Activated CD4-positive, alpha-beta T cell treated with anti-CD3 and anti-CD28 coated beads, Interleukin-2, amount 10 ng/mL, durations not matched to agents 24 days and 14 days (primary cell): ENCODE measurements at places on chromosomes 4 and X. TPM values are rescaled to one million over a fixed set of nuclear protein-coding genes. Genes with fewer than 3 reads are reported as not detected.

- H3K4me3 ChIP-seq = no peak overlapping the region
- DNase-seq = no peak
- peaks cover 6% of the 10 kb centered on the region for H3K27me3 ChIP-seq
- no peak overlapping the region for H3K27ac ChIP-seq
- no peaks in the 10 kb centered on the region for H3K36me3 ChIP-seq
These were observed 160.8 kb downstream of the MGST2 start for GRCh38 chr4:139826426-139826825.

Gene CXCL9
- 0.14 TPM in 1 of 2 replicates, not detected in the other for total RNA-seq

GRCh38 chrX:24672701-24673190 is 21.0 kb upstream of the POLA1 start:
- H3K4me1 ChIP-seq = no peaks in the 10 kb centered on the region
- no peaks in the 10 kb centered on the region for H3K36me3 ChIP-seq
- no peak overlapping the region for H3K27ac ChIP-seq
- H3K27me3 ChIP-seq = no peaks in the 10 kb centered on the region

Gene RIBC1
- 0.44 and 0.54 TPM in 2 replicates for total RNA-seq

- no peaks in the 10 kb centered on the region for H3K27me3 ChIP-seq
- H3K4me1 ChIP-seq = no peaks in the 10 kb centered on the region
- H3K27ac ChIP-seq = no peak overlapping the region
These were observed 3.5 kb downstream of the MXD4 start for GRCh38 chr4:2258091-2259035.

- H3K27me3 ChIP-seq = no peaks in the 10 kb centered on the region
- H3K4me1 ChIP-seq = no peaks in the 10 kb centered on the region
- no peaks in the 10 kb centered on the region for H3K36me3 ChIP-seq
- no peak for DNase-seq
- no peak overlapping the region for H3K27ac ChIP-seq
These were observed 78.7 kb downstream of the PRKG2 start for GRCh38 chr4:81136161-81136905.

- DNase-seq = no peak
- H3K27ac ChIP-seq = no peak overlapping the region
- no peak overlapping the region for H3K4me3 ChIP-seq
These were observed 34.0 kb upstream of the BRS3 start for GRCh38 chrX:136453771-136454170.

DNA sequence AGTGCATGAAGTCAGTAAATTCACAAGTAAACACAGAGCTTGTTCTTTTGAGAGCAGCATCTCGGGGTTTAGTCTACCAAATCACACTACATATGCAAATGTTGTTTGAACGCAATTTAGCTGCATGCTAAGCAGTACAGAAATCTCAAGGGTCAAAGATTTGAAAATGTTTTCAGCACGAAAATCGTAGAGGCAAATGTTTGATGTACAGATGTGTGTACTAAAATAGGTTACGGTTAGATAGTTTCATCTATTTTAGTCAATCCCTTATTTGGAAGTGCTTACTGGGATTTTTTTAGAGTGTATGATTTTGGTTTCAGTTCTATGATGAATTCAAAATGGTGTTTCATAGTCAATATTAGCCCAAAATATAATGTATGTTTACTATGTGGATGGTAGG is 1928.2 kb upstream of the TENM3 start:
- H3K27me3 ChIP-seq = no peaks in the 10 kb centered on the region
- no peaks in the 10 kb centered on the region for H3K36me3 ChIP-seq
- H3K4me3 ChIP-seq = no peak overlapping the region

DNA sequence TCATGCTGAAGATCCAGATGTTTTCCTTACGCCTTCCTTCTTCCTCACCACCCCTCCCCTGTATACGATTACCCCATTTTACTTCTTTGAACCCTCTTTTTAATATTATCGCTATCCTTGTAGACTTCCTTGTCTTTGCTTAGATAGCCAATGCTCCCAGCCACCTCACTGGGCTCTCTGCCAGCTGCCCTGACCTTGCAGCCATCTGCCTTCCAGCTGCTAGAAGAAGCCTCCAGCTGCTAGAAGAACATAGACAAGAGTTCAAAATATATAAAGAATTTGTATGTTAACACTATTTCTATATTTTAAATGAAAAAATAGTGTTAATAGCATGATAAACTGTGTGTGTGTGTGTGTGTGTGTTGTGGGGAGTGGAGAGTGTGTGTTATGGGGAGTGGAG is 374.7 kb downstream of the ANKRD50 start:
- no peaks in the 10 kb centered on the region for H3K4me1 ChIP-seq
- H3K36me3 ChIP-seq = no peaks in the 10 kb centered on the region
- no peak overlapping the region for H3K27ac ChIP-seq
- DNase-seq = no peak
- no peaks in the 10 kb centered on the region for H3K27me3 ChIP-seq

- peak within 1 kb of the TSS; percentile 98 for H3K27ac ChIP-seq
- H3K4me3 ChIP-seq = peak within 1 kb of the TSS; percentile 100
- peaks cover 55% of the 10 kb centered on the region for H3K4me1 ChIP-seq
- peaks cover 6% of the 10 kb centered on the region for H3K36me3 ChIP-seq
- no peaks in the 10 kb centered on the region for H3K27me3 ChIP-seq
These were observed at the start of gene SLAIN2 for GRCh38 chr4:48340965-48341775. Gene SLAIN2 (plus strand): TSS chr4:48341529. CDS start chr4:48341740, 211 bp downstream.

DNA sequence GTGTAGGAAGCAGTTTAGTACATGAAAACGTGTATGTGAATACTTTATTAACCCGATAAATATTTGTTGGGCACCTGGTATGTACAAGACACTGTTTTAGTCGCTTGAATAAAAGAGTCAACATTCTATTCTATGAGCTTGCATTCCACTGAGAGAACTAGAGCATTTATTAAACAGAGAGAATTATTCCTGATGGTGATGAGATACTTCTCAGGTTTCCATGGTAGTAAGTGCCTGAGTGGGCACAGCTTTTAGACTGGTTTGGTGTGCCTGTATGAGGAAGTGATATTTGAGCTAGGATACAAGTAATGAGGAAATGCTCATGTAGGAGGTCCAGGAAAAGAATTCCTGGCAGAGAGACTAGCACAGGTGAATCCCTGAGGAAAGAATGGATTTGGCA is 94.2 kb downstream of the ATP10D start:
- no peaks in the 10 kb centered on the region for H3K4me1 ChIP-seq
- H3K36me3 ChIP-seq = no peaks in the 10 kb centered on the region
- DNase-seq = no peak
- no peaks in the 10 kb centered on the region for H3K27me3 ChIP-seq

- H3K36me3 ChIP-seq = no peaks in the 10 kb centered on the region
- H3K4me1 ChIP-seq = no peaks in the 10 kb centered on the region
- peak; percentile 6 for DNase-seq
These were observed 9.8 kb upstream of the FRAS1 start for GRCh38 chr4:78047366-78047765.

- no peaks in the 10 kb centered on the region for H3K4me1 ChIP-seq
- no peak for DNase-seq
These were observed 55.8 kb downstream of the HHIP start for GRCh38 chr4:144701683-144702233.

DNA sequence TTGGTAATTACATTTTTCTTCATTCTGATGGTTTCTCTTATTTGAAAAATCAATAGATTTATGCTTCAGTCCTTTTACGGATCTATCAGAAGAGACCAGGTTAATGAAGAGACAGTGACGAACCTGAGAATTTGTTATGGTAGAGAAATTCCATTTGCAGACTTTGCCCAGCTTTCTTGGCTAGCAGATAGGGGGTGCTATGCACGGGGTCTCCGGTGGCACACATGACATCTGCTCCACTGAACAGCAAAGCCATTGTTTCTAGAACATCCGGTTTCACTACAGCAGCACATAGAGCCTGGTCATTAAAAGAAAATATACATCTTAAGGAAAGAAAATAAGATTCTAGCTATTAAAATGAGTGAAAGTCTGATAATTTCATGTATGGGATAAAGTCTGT is 85.1 kb downstream of the ARAP2 start:
- no peak for DNase-seq
- H3K27me3 ChIP-seq = no peaks in the 10 kb centered on the region
- peaks cover 61% of the 10 kb centered on the region for H3K36me3 ChIP-seq
- peaks cover 9% of the 10 kb centered on the region for H3K4me1 ChIP-seq
- H3K27ac ChIP-seq = no peak overlapping the region

- DNase-seq = no peak
- peaks cover 51% of the 10 kb centered on the region for H3K36me3 ChIP-seq
- H3K4me1 ChIP-seq = peaks cover 24% of the 10 kb centered on the region
- peak overlapping the region; percentile 59 for H3K27ac ChIP-seq
- no peaks in the 10 kb centered on the region for H3K27me3 ChIP-seq
- no peak overlapping the region for H3K4me3 ChIP-seq
These were observed 5.1 kb downstream of the APEX2 start for GRCh38 chrX:55005256-55005655.

DNA sequence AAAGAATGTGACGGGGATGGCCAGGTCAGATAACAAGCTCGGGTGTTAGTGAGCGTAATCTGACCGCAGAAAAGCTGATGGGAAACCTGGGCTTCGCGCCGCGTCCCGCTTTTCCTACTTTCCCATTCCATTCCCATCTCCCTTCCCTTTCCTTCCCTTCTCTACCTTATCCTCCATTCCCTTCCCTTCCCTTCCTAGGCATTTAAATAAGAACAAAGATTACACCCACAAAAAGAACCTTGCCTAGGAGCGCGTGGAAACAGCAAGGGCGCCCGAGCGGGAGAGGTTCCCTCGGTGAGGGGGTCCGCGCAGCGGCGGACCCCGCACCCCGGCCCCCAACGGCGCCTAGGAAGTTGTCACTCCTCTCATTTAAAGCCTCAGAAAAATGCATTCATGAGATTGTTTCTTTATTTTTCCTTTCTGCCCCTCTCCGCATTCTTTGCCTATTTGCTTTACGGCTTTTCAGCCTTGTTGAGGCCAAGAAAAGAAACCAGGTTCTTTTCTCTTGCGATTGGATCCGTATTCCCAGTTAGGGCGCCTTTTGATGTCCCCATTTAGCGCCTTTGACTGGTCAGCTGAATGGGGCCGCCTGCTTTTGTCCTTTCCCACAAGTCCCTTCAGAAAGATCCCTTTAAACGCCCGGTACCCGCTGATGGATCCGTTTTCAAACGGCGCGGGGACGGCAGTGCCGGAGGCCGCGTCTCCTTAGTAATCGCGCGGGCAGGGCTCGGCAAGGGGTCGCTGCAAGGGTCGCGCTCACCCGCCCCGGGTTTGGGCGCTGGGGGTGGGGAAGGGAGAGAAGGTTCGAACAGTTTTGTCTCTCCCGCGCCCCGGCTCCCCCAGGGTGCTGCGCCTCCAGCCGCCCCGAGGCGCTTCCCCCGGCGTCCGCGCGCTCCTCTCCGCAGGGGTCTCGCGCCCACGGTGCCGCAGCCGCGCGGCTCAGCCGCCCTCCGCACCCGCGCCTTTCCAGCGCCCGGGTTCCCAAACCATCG is 54.1 kb upstream of the TMEM33 start:
- no peaks in the 10 kb centered on the region for H3K36me3 ChIP-seq
- peaks cover 67% of the 10 kb centered on the region for H3K27me3 ChIP-seq
- no peak for DNase-seq
- peak overlapping the region; percentile 21 for H3K27ac ChIP-seq
- peak overlapping the region; percentile 30 for H3K4me3 ChIP-seq
- H3K4me1 ChIP-seq = peaks cover 4% of the 10 kb centered on the region

Gene GYPA
- total RNA-seq = not detected in 2 replicates

Gene SLC39A8
- 80.4 and 81.2 TPM in 2 replicates for total RNA-seq

DNA sequence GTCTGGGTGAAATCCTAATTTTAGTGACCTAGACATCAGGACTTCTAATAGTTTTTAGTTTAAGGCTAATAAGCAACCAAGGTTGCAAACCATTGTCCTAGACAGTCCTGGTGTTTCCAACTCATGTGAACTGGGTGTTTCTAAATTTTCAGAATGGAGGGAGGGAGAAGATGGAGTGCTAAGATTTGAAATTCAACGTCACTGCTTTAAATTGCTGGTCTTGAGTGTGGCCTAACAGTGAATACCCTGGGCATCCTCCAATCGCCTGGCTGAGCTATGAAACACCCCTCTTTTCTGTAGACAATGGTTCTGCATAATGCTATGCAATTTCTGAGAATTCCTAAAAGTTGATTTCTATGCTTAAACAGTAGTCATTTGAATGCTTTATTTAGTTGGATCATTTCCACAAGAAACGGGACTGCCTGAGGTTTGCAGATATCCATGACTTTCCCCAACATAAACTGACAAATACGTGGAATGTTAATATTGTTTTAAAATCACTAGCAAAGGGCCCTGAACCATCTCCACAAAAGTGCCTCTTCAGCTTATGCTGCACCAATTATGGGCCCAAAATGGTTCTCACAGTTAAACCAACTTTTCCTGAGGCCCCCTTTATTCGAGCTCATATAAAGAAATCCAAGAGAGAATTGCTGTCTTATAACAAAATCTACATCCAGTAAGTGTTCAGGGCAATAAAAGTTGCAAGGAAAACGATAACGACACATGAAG is 1.1 kb downstream of the FBXL5 start:
- H3K27me3 ChIP-seq = peaks cover 1% of the 10 kb centered on the region
- peaks cover 8% of the 10 kb centered on the region for H3K36me3 ChIP-seq
- peak overlapping the region; percentile 95 for H3K27ac ChIP-seq
- DNase-seq = peak; percentile 65
- peaks cover 49% of the 10 kb centered on the region for H3K4me1 ChIP-seq
- H3K4me3 ChIP-seq = peak overlapping the region; percentile 99

GRCh38 chrX:31057691-31058090 is 14.2 kb downstream of the FTHL17 start:
- no peaks in the 10 kb centered on the region for H3K27me3 ChIP-seq
- peaks cover 3% of the 10 kb centered on the region for H3K4me1 ChIP-seq
- no peak overlapping the region for H3K4me3 ChIP-seq
- no peak overlapping the region for H3K27ac ChIP-seq
- no peaks in the 10 kb centered on the region for H3K36me3 ChIP-seq

DNA sequence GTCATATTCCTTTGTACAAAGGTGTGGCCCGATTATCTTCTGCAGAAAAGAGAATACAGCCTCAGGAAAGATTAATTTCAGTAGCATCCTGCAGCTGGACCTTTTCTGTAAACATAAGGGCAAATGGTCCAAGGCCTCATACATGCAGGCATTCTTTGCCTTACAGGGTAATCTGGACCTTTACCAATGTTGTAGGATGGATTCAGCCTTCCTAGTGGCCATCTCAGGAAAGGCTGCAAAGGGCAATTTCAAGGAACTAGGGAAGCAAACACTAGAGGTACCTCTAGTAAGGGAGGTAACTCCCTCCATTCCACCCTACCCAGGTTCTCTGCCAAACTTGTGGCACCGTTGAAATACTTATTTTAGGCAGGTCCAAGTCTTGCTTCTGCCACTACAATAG is 43.0 kb downstream of the UGT2B28 start:
- DNase-seq = no peak
- H3K27ac ChIP-seq = no peak overlapping the region
- no peaks in the 10 kb centered on the region for H3K4me1 ChIP-seq
- H3K36me3 ChIP-seq = no peaks in the 10 kb centered on the region
- no peak overlapping the region for H3K4me3 ChIP-seq

Gene GUCY2F
- not detected in 2 replicates for total RNA-seq

- peaks cover 5% of the 10 kb centered on the region for H3K4me1 ChIP-seq
- H3K27ac ChIP-seq = no peak overlapping the region
- no peak for DNase-seq
- H3K36me3 ChIP-seq = no peaks in the 10 kb centered on the region
These were observed 99.8 kb upstream of the GATB start for GRCh38 chr4:151860561-151861093.

Gene CXCR3
- 34.5 and 35.2 TPM in 2 replicates for total RNA-seq
